ENCODE measurements at places on chromosomes 2 and 18. TPM values are rescaled to one million over a fixed set of nuclear protein-coding genes. Genes with fewer than 3 reads are reported as not detected.

GRCh38 chr2:237815637-237816036 lies 17.1 kb downstream of the RBM44 start:
- no peak for DNase-seq

DNA sequence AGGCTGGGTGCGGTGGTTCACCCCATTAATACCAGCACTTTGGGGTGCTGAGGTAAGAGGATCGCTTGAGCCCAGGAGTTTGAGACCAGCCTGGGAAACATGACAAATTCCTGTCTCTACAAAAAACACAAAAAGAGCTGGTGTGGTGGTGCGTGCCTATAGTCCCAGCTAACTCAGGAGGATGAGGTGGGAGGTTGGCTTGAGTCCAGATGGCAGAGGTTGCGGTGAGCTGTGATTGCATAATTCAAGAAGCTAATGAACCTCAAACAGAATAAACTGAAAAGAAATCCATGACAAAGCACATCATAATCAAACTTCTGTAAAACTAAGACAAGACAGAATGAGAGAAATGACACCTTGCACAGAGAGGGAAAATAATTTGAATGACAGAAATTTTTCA lies 54.8 kb downstream of the SEMA4F start:
- DNase-seq, result no peak

DNA sequence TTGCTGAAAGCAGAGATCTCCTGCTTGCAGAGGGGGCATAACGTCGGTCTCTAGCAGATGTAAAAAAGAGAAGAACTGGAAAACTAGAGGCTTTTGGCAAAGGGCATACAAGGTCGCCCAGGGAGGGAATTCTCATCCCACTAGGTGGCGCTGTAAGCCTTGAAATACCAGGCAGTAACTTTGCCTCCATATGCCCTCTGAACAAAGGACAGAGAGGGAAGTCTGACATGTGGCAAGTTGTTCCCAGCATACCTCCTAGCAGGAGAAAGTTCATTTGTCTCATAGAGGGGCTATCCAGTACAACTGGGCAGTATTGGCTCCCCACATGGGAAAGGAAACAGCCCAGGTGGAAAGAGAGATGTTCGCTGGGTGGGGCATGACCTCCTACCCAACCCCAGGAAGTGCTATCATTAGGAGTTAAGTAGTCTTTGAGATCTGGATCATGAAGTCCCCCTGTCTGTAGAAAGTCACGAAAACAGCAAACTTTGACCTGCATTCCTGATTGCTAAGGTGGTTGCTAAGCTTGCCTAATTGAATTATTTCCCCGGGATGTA lies 39.9 kb downstream of the STK17B start:
- DNase-seq, result no peak

- no peak for DNase-seq
These were observed 28.5 kb downstream of the IL37 start for GRCh38 chr2:112939425-112939824.

DNA sequence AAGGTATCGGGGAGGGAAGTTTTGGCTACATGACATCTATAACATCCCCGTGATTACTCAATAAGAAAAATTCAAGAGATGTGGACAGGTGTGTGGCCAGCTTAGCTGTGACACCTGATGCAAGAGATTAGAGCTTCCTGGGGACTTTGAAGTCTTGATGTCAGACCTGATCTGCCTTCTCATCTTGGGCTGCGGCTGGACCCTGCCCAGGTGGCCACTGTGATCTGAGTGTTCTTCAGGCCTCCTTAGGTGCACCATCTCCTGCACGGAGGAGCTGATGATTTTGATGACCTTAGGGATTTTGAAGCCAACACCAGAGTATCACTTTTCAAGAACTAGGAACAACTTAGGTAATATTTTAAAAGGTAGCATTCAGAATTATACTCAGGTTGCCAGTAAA lies 113.5 kb downstream of the FEZ2 start:
- no peak for DNase-seq

- no peak for DNase-seq
These were observed 34.2 kb upstream of the FAM98A start for GRCh38 chr2:33633315-33633714.

- DNase-seq, result no peak
These were observed 1.1 kb downstream of the HPCAL1 start for GRCh38 chr2:10303694-10304378.

RAB6D gene
- 1.2 TPM for polyA plus RNA-seq

- DNase-seq, result no peak
These were observed 59.7 kb downstream of the MAP4K3 start for GRCh38 chr2:39377226-39377939.

DNA sequence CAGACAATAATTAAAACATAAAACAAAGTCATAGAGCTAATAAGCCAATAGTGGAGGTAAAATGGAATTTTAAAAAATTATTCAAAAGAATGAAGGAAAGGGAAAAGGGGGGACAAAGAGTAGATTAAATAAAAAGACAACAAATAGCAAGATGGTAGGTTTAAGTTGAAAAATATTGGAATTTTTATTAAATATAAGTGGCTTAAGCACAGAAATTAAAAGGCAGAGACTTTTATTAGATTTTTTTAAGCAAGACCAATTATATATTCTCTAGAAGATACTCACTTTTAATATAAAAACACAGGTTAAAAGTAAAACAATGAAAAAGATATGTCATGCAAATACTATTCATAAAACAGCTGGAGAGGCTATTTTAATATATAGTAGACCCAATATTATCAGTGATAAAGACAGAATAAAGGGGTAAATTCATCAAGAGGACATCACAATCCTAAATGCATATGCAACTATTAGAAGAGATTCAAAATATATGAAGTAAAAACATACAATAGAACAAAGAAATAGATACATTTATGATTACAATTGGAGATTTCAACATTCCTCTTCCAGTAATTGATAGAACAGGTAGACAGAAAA lies 98.7 kb downstream of the CYP26B1 start:
- no peak for DNase-seq

DNA sequence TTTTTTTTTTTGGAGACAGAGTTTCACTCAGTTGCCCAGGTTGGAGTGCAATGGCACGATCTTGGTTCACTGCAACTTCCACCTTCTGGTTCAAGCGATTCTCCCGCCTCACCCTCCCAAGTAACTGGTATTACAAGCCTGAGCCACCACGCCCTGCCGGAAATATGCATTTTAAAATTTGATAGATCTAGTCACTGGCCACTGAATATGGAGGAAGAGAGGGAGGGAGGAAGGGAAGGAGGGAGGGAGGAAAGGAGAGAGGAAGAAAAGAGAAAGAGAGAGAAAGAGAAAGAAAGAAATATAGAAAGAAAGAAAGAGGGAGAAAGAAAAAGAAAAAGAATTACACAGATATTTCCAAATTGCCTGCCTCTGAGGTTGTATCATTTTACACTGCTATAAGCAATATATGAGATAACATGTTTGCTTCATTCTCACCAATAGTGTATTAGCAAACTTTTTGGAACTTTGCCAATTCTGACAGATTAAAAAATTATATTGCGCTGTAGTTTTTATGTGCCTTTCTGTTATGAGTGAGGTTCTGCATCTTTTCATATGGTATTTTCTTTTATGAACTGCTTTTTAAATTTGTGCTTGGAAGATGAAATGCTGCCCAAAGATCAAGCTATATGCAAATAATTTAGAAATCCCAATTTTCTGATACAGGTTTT lies 161.2 kb upstream of the MAP3K20 start:
- no peak for DNase-seq

DNA sequence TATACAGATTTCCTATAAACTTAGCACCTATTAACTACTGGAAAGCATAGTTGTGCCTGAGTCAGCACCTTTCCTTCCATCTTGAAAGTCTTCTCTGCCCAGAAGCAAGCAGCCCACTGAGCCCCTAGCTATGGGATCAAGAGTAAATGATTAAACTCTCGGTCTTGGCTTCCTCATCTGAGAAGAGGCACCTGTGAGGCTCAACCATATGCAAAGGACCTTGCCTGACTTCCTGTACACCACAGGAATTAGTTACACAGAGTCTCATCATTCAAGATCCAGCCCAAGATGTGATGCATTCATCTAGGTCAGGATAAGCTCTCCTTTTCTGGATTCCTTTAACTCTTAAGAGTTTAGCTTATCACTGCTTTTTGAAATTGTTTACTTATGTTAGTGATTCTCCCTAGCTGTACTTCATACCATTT lies 96.0 kb downstream of the CDH2 start:
- DNase-seq, result no peak

- DNase-seq, result no peak
These were observed 12.1 kb upstream of the ITGA6 start for GRCh38 chr2:172415157-172415864.

DSC2 gene
- 10.1 TPM for polyA plus RNA-seq

DNA sequence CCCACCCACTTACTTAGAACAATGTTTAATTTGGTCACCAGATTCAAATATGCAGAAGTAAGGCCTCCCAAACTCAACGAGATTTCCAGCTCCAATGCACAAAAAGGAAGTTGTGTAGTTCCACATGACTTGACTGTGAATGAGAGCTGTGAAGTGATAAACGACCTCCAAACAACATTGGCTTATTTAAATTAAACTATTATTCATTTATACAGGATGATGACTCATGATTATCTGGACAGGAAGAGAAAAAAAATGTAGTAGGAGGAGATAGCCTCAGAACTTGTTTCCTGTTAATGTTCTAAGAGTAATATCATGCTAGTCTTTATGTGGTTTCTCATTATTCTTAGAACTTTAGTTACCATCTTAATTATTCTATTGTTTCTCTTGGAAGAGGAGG lies 237.3 kb downstream of the C1D start:
- DNase-seq, result no peak

- DNase-seq, result no peak
These were observed 88.7 kb upstream of the XPO1 start for GRCh38 chr2:61626827-61627226.

- DNase-seq, result no peak
These were observed 65.7 kb upstream of the RTN4 start for GRCh38 chr2:55115761-55116597.

- no peak for DNase-seq
These were observed 45.3 kb upstream of the SPAG16 start for GRCh38 chr2:213238753-213239495.

GRCh38 chr2:166088634-166089033 lies 39.2 kb downstream of the SCN1A start:
- DNase-seq, result no peak

DNA sequence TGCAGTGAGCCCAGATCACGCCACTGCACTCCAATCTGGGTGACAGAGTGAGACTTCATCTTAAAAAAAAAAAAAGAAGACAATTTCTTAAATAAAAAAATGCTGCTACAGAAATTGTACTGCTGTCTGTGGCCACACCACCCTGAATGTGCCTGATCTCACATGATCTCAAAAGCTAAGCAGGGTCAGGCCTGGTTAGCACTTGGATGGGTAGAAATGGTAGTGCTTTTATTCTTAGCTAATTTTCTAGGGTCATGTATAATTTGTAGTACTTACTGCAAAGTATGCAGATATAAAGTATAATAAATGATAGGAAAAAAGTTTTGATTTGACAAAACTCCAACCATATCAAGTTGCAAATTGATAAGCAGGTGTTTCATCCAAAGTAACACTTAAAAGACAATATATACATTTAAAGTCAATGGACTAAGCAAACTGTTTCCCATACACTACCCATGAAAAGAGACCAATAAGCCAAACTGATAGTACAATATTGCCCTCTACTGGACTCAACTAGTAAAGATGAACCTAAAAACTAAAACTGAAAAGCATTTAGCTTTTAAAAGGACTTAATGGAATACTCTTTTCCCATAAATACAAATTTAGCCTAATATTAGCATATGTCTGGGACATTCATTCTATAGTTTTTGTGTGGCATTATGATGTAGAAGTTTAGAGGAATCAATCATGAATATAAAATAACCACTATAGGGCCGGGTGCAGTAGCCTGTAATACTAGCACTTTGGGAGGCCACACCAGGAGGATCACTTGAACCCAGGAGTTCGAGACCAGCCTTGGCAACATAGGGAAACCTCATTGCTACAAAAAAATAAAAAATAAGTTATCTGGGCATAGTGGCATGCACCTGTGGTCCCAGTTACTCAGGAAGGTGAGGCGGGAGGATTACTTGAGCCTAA lies 18.6 kb upstream of the PEX13 start:
- no peak for DNase-seq

- no peak for DNase-seq
These were observed 3.4 kb downstream of the CFAP65 start for GRCh38 chr2:219037783-219038499.

- DNase-seq, result no peak
These were observed 50.3 kb downstream of the KANSL3 start for GRCh38 chr2:96587843-96588242.

TMEM247 gene
- not detected for polyA plus RNA-seq

DNA sequence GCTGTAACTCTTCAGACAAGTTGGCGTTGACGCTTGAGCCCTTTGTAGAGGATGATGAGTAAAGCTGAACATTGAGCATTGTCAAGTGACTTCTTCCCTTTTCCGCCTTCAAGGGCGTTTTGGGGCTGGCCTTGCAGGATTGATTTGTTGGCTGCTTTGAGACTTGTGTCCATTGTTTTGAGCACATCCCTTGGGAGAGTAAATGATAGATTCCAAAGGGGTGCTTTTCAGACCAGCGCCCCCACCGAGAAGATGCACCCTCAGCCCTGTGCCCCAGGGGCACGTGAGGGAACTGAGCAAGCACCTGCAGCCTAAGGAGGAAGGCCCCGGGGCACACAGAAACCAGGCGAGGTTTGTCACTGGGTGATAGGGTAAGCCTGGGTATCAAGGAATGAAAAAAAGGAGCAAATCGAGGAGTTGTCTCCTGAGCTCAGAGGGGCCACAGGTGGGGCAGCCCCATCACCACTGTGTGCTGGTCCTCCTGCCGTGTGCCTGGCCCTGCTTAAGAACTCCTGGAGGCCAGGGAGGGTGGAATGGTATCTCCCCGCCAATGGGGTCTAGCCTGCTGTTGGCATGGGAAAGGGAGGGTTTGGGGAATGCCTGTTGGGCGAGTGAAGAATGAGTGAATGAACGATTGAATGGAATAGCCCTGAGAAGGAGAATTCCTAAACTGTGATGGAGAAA lies 64.0 kb downstream of the RAB31 start:
- no peak for DNase-seq

DNA sequence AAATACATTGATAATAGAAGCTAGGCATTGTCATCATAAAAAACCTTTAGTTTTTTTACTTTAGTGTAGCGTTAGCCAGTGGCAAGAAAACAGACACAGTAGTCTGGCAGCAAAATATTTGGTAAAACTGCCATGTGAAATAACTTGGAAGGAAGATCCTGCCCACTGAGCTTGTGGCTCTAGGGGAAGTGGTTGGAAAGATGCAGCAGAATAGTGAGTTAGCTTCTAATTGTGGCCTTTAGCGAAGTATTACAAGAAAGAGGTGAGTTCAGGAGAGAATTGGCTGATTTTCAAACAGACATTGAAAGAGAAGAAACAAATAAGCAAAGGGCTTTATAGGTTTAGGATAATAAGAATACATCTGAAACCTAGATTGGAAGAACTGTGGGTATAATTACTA lies 1887.8 kb upstream of the CELF4 start:
- no peak for DNase-seq

All from forelimb muscle (tissue), 1 donor.